ENCODE measurements at places on chromosomes 7 and 10.

GRCh38 chr7:47035522-47035921, 546.4 kb downstream of the TNS3 start:
- DNase-seq = no peak

DNA sequence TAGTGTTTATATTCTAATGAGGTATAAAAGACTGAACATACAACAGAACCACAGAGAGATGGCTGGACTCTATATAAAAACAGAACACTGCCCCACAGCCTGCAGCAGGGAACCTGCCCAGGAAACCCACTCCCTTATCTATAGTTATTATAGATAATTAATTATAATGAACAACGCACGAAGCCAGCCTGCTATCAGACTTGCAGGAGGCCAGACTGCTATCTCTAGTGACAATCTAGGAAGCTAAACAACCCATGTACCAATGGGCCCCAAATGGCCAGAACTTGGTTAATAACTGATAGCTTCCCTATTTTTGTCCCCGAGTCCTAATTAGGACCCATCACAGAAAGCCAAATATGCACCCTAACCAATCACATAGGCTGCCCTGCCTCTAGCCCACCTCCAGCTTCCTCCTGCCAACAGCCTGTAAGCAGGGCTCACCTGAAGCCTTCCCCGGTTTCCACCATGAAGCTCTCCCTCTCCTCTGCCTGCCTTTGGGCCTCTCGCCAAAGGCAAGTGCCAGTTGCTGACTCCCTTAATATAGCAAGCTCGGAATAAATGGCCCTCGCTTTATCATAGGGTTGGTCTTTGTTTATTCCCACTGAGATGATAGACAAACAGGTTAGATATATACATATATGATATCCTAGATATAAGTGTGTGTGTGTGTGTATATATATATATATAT, 74.5 kb downstream of the SYPL1 start:
- DNase-seq = no peak

DNA sequence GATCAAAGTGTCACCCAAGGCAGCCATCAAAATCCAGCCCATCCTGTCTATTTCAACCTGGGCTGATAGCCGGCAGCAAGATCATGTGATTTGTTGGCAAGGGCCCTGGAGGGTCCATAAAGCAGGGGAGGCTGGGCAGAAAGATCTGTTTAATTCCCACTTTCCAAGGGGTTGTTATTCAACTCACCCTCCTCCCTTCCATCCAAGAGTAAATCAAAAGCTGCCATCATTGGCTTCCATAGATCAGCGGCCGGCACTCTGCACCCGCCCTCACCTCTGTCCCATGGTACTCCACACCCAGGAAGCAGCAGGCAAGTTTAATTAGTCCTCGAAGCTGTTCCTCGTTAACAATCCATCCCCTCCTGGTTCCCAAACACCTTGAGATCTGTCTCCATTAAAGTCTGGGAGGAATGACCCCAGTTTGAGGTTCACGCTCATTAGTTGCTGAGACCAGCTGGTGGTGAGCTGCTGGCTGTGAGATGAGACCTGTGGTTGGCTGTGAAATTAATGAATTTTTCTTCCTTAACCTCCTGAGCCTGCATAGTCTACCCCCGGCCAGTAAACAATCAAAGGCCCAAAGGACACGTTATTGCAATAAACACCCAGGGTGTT, 120.6 kb upstream of the CHST15 start:
- no peak for DNase-seq

GRCh38 chr7:47361236-47361635, 220.7 kb downstream of the TNS3 start:
- DNase-seq = no peak

- DNase-seq = no peak
Measured at GRCh38 chr10:132646443-132647097, 109.0 kb downstream of the INPP5A start.

DNA sequence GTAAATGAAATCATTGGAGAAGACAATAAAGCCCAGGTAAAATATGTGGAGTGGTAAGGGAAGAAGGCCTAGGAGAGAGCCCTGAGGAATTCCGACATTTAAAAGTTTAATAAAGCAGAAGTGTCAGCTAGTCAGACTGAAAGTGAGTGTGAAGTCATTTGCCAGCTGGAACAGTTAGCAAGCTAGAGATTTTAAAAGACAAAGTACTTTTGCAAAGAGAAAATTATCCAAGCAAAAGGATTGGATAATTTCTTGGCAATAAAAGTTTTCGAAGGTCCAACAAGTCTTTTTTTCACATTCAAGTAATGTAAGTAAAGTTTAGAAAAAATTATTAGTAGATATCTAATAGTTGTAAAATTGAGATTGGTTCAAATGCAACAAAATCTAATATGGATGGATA, 27.1 kb upstream of the SEMA3C start:
- no peak for DNase-seq

GRCh38 chr7:97218767-97219166, 101.3 kb downstream of the SDHAF3 start:
- no peak for DNase-seq

DNA sequence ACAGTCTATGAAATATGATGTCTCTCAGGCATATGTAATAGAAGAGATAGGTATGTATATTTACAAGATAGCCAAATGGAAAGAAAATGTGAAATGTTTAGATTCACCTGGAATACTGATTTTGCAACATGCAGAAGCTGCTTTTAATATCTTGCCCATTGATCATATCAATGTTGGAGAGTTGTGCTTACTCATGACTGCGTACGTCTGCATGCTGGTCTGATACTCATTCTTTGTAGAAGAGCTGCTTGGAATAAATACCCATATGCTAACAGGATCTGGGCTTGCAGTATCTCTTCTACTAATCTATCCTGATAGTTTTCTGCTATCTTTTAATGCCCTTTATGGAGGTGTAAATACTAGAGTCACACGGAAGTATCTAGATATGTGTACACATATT, 120.6 kb upstream of the FOXP2 start:
- no peak for DNase-seq

DNA sequence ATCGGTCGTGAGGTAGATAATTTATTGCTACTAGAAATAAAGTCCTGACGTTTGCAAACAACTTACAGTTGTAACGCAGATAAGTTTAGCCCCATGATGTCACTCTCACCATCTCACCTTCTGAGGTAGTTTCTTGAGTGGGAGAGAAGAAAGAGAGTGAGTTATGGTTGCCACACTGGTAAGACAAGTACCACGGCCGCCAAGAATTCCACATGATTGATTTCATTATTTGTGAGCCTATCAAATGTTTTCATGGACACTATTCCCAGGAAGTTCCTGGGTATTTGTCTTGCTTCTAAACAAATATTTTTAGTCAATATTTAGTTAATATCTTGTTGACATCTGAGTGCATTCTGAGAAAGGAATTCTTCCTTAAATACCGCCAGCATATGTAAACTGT, 339.4 kb upstream of the KIAA1217 start:
- no peak for DNase-seq

All from K562 (cell line).